ENCODE measurements at places on chromosomes 7 and 10.

DNA sequence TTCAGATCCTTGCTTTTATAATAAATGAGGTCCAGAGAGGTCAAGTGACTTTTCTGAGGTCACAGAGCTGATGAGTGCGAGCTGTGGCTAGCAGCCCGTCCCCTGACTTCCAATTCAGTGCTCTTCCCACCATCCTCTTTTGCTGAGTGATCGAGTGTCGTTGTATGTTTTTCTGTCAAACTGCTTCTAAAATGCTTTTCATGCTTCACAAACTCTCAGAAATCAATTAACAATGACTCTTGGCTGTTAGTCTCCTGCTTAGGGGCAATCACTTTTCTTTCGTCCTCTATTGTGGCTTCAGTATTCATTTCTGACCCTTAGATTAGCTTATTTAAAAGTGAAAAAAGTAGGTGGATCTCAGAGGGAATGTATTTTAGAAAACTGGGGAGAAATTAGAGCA lies 423.7 kb downstream of the DPP6 start:
- DNase-seq: no peak

DNA sequence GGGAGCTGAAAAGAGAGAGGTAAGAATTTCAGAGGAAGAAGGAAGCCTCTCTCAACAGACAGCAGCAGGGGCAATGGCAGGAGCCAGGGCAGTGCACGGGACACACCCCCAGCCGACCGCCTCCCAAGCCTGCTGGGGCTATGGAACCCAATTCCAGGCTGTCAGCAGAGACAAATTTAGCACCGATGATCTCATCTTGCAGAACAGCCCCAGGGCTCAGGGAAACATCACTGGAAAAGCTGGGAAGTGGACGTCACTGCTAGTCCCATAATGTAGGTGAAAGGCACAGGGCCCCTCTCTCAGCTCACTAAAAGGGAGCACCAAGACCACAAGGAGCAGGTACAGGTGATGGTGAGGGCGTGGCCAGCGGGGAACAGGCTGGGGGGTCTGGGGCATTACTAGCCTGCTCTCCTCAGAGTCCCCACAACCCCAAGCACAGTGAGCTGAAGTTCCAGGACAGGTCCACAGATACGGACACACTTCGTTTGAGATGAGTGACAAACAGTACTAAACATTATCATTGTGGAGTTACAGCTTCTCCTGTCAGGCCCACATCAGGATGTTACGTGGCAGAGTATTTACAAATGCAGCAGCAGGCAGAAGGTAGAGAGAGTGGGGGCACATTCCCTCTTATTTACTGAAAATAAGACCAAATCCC lies 103.7 kb downstream of the PLXNA4 start:
- DNase-seq: no peak

- DNase-seq: no peak
These were observed 64.9 kb downstream of the CUL1 start for GRCh38 chr7:148763622-148764021.

- DNase-seq: no peak
These were observed 154.1 kb downstream of the RNLS start for GRCh38 chr10:88428976-88429375.

DNA sequence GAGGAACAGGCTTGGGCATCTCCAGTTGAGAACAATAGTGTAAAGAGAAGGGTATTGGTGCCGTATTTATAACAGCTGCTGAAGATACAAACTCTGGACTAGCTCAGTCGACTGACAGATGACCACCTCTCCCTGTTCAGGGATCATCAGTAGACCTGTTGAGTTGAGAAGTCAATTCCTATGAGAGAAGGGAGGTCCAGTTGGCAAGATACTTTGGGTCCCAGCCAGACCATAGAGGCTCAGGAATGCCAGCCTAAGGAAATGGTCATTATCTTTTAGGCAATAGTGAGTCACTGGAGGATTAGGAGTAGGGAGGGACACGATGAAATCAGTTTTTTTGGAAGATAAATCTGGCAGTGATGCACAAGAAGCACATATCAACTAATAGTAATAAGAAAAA lies 202.9 kb downstream of the TRIL start:
- no peak for DNase-seq
